ENCODE measurements at places on chromosomes 12 and 14.

- DNase-seq = no peak
These were observed 68.7 kb downstream of the CCDC91 start for GRCh38 chr12:28258998-28259397.

DNA sequence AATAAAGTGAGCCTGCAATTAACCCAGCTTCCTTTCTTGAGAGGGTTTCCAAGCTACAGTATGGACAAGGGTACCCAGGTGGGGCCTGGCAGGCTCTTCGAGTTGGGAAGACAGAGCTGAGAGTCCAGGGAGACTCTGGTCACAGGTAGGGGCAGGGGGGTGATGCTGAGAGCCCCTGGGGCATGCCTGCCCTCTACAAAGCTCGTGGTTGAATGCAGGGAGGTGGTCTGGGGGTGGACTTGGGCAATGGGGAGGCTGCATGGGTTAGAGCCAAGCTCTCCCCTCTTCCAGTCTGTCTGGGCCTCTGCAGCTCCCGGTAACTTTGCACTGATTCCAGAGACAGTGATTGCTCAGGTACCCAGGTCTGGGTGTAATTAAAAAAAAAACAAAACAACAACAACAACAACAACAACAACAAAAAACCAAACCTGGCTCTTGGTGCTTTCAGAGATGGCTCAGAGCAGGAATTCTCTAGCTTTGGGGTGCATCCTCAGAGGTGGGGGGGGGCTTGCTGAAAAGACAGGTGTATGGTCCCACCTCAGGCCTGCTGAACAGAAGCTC lies 30.8 kb upstream of the PPP2R5C start:
- DNase-seq = no peak

- DNase-seq = no peak
These were observed 518.0 kb upstream of the TBX3 start for GRCh38 chr12:115201966-115202365.

GRCh38 chr12:91119089-91119488 lies 7.8 kb upstream of the LUM start:
- DNase-seq = no peak
